Heart right ventricle (tissue), 16 donors: ENCODE measurements at places on chromosomes 7 and 10. TPM values are rescaled to one million over a fixed set of nuclear protein-coding genes. Genes with fewer than 3 reads are reported as not detected.
A peak's percentile ranks its signal among the peaks of the same experiment; 100 is the strongest.

The WIPF3 gene
- total RNA-seq: 11.5 TPM

The NKX6-2 gene
- not detected for total RNA-seq

The MAGI2 gene
- total RNA-seq: 6.0 TPM

The PNLIP gene
- total RNA-seq: not detected

The MMS19 gene
- total RNA-seq: 43.8 TPM

The PKD1L1 gene
- 2.2 TPM for total RNA-seq

The IGF2BP3 gene
- total RNA-seq: 0.60 TPM

DNA sequence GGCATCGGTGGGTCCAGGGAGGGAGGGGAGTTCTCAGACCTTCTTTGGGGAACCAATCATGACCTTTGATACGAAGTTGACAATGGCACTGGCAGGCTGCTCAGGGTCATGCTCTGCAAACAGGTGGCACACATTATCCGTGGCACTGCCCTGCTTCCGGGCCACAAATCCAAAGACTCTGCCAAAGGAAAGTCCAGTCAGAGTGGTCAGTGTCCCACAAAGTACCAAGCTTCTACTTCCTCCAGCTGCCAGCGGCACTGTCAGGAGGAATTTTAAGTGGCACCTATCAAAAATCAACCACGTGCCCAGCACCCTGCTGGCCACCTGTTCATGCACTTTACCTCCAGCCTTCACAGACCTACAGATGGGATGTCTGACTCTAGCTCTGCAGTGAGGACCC lies 303.9 kb downstream of the TNS3 start:
- H3K27me3 ChIP-seq: no peaks in the 10 kb centered on the region
- peaks cover 7% of the 10 kb centered on the region for H3K36me3 ChIP-seq
- DNase-seq: no peak
- no peak overlapping the region for H3K4me3 ChIP-seq
- H3K27ac ChIP-seq: no peak overlapping the region

DNA sequence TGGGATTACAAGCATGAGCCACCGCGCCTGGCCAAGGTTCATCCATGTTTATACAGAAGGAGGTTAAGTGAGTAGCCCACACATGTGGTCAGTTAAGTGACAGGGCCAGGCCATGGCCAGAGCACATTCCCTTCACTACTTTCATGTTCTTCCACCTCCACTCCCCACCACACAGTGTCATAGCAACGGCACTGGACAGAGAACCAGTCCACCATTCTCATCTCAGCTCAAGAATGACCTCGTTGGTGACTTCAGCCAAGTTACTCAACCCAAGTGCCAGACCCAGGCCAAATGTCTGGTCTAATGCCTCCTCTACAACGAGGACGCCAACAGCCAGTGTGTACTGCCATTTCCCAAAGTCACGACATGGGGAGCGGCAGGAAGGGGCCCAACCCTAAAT lies 62.4 kb downstream of the INHBA start:
- no peak for DNase-seq
- H3K27ac ChIP-seq: no peak overlapping the region
- no peaks in the 10 kb centered on the region for H3K36me3 ChIP-seq

- DNase-seq: no peak
- no peaks in the 10 kb centered on the region for H3K27me3 ChIP-seq
- no peak overlapping the region for H3K4me3 ChIP-seq
- no peaks in the 10 kb centered on the region for H3K4me1 ChIP-seq
- H3K27ac ChIP-seq: no peak overlapping the region
Measured at GRCh38 chr10:61744469-61744868, 81.7 kb downstream of the CABCOCO1 start.

DNA sequence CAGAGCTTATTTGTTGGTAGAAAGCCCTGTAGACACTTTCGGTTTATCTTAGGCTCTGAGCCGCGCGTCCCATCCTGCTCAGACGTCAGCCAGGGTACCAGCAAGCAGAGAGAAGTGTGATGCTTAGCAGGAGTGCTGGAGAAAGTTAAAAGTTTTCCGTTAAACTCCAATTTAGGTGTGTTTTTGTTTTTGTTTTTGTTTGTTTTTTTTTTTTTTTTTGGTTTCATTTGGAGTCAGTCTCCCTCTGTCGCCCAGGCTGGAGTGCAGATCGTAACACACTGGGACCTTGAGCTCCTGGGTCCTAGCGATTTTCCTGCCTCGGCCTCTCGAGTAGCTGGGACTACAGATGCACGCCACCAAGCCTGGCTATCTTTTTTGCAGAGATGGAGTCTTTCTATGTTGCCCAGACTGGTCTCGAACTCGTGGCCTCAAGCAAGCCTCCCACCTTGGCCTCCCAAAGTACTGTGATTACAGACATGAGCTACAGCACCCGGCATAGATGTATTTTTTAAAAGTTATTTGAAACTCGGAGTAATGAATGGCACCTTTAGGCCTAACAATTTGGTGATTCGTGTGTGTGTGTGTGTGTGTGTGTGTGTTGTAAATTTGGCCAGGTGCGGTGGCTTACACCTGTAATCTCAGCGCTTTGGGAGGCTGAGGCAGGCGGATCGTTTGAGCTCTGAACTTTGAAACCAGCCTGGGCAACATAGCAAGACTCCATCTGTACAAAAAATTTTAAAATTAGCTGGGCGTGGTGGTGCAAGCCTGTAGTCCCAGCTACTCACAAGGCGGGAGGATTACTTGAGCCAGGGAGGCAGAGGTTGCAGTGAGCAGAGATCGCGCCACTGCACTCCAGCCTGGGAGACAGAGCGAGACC lies 1.3 kb upstream of the HIP1 start:
- no peak for DNase-seq
- H3K27me3 ChIP-seq: no peaks in the 10 kb centered on the region
- H3K4me3 ChIP-seq: peak overlapping the region; percentile 99
- H3K27ac ChIP-seq: peak overlapping the region; percentile 89
- H3K36me3 ChIP-seq: no peaks in the 10 kb centered on the region

DNA sequence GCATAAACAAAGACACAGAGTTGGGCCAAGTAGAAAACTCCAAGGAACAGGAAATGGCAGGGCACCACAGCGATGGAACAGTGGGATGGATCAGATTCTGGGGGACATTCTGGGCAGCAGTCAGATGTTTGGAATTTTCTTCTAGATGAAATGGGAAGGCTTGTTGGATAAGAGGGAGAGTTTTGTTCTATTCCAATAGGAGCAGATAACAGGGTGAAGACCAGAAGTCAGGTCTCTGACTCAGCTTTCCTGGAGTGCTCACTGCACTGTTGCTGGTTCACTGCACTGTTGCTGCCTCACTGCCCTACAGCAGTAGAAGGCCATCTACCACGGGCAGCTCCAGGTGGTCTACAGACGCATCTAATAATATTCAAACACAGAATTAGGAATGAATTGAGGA lies 135.6 kb downstream of the ATE1 start:
- no peak overlapping the region for H3K4me3 ChIP-seq
- peaks cover 31% of the 10 kb centered on the region for H3K36me3 ChIP-seq
- no peak overlapping the region for H3K27ac ChIP-seq
- H3K27me3 ChIP-seq: no peaks in the 10 kb centered on the region

DNA sequence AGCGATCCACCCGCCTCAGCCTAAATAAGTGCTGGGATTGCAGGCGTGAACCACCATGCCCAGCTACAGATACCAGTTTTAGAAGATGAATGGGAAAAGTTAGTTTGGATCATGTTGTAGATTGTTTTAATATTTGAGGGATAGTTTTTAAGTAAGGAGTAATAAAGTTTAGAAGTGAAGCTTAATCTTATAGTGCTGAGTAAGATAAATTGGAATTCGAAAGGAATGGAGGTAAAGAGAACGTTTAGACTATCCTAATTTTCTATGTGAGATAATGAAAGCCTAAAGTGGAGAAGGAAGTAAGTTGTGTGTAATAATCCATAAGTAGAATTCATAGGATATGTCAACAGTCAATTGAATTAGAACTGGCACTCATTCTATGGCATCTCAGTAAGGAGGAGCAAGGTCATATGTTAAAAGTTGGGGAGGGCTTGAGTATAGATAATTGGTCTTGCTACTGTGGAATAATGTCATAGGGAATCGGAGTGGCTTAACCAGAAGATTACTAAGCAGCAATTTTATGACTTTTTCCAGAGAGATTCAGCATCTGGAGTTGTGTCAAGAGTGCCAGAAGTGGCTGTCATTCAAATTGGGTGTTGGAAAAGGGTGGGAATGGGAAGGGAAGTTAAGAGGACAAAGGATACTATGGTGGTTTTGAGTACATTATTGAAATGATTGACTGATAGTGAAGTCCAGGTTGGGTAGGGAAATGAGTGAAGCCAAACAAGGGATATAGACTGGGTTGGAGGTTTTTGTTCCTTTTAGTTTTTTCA lies 12.1 kb downstream of the TAX1BP1 start:
- no peak for DNase-seq
- H3K4me1 ChIP-seq: peaks cover 6% of the 10 kb centered on the region
- no peaks in the 10 kb centered on the region for H3K27me3 ChIP-seq
- no peaks in the 10 kb centered on the region for H3K36me3 ChIP-seq
- H3K27ac ChIP-seq: no peak overlapping the region

DNA sequence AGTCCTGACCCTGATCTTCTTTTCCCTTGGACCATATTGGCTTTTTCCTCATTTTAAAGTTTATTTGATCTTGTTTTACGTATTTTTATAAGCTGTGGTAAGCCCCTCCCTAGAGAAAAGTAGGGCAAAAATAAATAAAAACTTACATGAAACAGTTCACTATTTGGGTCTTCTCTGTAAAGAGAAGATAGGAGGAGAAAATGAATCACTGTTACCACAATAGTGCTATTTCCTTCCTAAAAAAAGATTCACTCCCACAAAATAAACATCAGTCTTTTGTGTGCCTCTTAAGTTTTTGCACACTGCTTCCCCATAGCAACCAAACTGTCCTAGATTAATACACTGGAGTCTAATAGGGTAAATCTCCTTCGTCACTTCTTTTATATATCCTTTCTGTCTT lies 1.4 kb upstream of the SVIL start:
- no peaks in the 10 kb centered on the region for H3K27me3 ChIP-seq
- DNase-seq: no peak
- peak overlapping the region; percentile 84 for H3K27ac ChIP-seq
- no peak overlapping the region for H3K4me3 ChIP-seq

DNA sequence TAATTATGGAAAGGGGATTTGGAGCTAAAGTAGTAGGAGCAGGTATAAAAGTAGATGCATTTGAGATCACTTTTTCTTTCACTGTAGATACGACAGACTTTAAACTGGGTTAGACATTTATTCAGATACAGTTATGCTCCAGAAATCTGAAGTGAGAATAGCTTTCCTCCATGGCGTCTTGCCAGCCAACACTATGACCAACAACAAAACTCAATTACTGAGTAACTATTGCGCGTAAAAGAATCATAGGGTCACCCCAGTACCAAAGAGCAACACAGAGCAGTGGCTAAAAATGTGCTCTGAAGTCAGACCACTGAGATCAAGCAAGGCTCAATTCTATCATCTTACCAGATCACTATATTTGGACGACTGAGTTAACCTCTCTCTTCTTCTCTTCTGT lies 262.5 kb upstream of the SORCS1 start:
- no peak overlapping the region for H3K4me3 ChIP-seq
- no peaks in the 10 kb centered on the region for H3K27me3 ChIP-seq
- H3K27ac ChIP-seq: no peak overlapping the region

- DNase-seq: no peak
- H3K4me3 ChIP-seq: no peak overlapping the region
- H3K4me1 ChIP-seq: peaks cover 10% of the 10 kb centered on the region
- H3K36me3 ChIP-seq: no peaks in the 10 kb centered on the region
- no peak overlapping the region for H3K27ac ChIP-seq
Measured at GRCh38 chr7:127745445-127745844, 93.5 kb downstream of the SND1 start.

- peak overlapping the region; percentile 14 for H3K4me3 ChIP-seq
- peaks cover 9% of the 10 kb centered on the region for H3K27me3 ChIP-seq
- no peaks in the 10 kb centered on the region for H3K4me1 ChIP-seq
- H3K27ac ChIP-seq: no peak overlapping the region
- no peaks in the 10 kb centered on the region for H3K36me3 ChIP-seq
Measured at GRCh38 chr10:45198486-45199204, 116.8 kb downstream of the OR13A1 start.

DNA sequence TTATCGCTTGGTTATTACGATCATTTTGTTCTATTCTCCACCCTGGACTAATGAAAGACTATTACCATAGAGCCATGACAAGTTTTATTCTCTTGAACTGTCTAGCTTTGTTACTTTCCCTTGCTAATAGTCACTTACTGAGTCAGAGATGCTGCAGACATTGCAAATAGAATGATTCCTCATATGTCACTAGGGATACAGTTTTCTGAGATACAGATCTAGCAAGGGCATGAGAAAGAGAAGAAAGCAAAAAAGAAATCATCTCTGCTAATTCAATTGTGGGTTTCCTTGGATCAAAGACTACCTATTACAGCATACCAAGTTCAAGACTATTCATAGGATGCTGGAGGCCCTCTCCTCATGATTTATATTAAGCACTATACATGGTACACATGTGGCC lies 204.3 kb downstream of the MBL2 start:
- H3K27me3 ChIP-seq: peaks cover 4% of the 10 kb centered on the region
- no peaks in the 10 kb centered on the region for H3K4me1 ChIP-seq
- no peak overlapping the region for H3K27ac ChIP-seq
- H3K36me3 ChIP-seq: no peaks in the 10 kb centered on the region

DNA sequence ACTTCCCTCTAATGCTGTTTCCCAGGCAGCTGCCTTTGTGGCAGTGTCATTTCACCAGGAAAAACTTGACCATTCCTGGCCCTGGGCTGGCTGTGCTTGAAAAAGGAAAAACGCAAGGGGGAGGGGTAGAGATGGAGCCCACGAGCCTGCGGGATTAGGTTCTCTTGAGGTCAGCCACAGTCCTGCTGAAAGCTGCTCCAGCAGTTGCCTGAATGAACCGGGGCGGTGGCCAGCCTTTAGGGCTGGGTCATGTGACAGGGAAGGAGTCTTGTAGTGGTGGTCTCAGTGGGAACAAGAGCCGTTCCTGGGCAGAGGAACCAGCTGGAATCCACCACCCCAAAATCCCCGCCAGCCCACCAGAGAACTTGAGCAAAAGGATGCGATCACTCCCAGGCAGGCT lies 51.2 kb upstream of the LRRC4 start:
- H3K36me3 ChIP-seq: peaks cover 11% of the 10 kb centered on the region
- no peaks in the 10 kb centered on the region for H3K27me3 ChIP-seq
- H3K4me1 ChIP-seq: peaks cover 9% of the 10 kb centered on the region
- no peak overlapping the region for H3K4me3 ChIP-seq
- DNase-seq: no peak

DNA sequence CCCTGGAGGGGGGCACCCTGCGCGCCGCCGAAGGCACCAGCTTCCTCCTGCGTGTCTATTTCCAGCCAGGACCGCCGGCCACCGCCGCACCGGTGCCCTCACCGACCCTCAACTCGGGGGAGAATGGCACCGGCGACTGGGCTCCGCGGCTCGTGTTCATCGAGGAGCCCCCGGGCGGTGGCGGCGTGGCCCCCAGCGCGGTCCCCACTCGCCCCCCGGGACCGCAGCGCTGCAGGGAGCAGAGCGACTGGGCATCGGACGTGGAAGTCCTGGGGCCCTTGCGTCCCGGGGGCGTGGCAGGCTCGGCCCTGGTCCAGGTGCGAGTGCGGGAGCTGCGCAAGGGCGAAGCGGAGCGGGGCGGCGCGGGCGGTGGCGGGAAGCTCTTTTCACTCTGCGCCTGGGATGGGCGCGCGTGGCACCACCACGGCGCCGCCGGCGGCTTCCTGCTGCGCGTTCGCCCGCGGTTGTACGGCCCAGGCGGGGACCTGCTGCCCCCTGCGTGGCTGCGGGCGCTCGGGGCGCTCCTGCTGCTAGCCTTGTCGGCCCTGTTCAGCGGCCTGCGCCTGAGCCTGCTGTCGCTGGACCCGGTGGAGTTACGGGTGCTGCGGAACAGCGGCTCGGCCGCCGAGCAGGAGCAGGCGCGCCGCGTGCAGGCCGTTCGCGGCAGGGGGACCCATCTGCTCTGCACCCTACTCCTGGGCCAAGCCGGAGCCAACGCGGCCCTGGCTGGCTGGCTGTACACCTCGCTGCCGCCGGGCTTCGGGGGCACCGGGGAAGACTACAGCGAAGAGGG lies 594 bp downstream of the CNNM1 start:
- peaks cover 86% of the 10 kb centered on the region for H3K27me3 ChIP-seq
- H3K4me1 ChIP-seq: peaks cover 16% of the 10 kb centered on the region
- H3K27ac ChIP-seq: no peak overlapping the region
